ENCODE measurements at places on chromosomes 6 and 20.
A peak's percentile ranks its signal among the peaks of the same experiment; 100 is the strongest.

DNA sequence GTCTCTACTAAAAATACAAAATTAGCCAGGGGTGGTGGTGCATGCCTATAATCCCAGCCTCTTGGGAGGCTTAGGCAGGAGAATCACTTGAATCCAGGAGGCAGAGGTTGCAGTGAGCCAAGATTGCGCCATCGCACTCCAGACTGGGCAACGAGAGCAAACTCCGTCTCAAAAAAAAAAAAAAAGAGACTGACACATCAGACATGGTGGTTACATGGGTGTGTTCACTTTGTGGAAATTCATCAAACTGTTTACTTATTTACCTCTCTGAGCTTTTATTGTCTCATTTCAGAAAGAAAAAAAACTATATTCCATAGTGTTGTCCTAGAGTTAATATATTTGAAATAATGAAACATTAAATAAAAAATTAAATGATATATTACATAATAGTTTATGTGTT, 64.8 kb downstream of the MBOAT1 start:
- DNase-seq = no peak

GRCh38 chr6:150813319-150813992, 52.0 kb upstream of the MTHFD1L start:
- peak; percentile 4 for DNase-seq

GRCh38 chr6:111231090-111231459, 143.8 kb downstream of the SLC16A10 start:
- DNase-seq = no peak

DNA sequence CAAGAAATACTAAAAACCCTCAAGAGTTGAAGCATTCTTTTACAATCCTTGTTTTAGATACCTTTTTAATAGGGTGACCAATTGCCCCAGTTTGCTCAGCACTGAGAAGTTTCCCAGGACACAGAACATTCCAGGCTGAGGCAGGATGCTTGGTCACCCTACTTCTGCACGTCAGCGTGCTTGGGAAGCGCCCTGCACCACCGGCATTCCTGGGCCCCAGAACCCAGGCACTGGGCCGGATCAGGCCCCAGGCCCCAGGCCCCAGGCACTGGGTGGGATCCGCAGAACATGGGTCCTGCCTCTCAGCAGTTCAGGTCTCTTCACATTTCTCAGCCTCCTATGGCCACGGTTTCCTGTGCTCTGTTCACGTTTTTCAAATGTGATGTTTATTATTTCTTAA, 213.8 kb upstream of the QKI start:
- no peak for DNase-seq

- DNase-seq = no peak
Observed at GRCh38 chr6:22432060-22432459, 135.2 kb upstream of the PRL start.

GRCh38 chr6:31402324-31403282, 792 bp upstream of the MICA start:
- peak; percentile 42 for DNase-seq

GRCh38 chr6:27494987-27495385, 22.1 kb upstream of the ZNF184 start:
- DNase-seq = no peak

DNA sequence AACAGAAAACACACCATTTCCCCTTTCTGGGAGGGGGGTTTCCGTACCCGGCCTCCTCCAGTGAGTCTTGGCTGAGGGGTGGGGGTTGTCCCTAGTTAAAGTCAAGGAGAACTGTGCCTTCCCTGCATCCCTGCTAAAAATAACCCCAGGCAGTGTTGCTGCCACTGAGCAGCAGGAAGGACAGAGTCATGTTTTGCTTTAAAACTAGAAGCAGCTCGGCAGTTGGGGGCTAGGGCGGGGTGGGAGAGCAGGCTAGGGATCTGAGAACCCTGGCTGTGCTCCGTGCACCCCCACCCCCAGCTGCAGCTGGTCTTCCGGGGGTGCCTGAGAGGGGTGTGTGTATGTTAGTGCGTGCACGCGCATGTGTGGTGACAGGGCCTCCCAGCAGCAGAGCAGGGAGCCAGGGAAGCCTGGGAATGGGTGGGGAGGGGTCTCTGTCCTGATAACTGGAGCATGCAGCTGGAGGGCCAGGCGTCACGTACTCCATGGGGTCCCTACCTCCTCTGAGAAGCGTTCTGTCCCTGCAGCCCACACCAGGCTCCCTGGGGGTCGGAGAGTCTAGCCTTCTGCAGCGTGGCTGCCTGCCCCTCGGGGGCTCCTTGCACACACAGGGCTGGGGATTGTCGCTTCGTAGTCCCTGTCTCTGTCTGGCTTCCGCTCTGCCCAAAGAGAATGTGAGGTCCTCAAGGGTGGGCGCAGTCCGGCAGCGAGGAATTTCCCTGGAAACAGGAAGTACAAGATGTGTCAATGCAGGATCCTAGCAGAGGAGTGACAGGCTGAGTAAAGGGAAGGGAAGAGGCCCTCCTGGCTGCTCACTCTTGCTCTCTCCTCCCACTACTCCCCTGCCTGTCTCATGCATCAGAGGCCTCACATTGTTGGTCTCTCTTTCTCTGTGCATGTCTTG, 16.8 kb upstream of the ARMC12 start:
- DNase-seq = no peak

GRCh38 chr6:26360451-26361416, 4.3 kb upstream of the BTN3A2 start:
- DNase-seq = no peak

DNA sequence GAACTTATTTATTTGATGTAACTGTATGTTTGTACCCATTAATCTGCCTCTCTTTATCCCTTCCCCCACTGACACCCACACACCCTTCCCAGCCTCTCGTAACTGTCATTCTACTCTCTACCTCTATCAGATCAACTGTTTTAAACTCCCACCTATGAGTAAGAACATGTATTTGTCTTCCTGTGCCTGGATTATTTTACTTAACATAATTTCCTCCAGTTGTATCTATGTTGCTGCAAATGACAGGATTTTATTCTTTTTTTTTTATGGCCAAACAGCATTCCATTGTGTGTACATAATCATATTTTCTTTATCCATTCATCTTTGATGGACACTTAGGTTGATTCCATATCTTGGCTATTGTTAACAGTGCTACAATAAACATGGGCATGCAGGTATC, 49.3 kb downstream of the PHACTR2 start:
- DNase-seq = no peak

DNA sequence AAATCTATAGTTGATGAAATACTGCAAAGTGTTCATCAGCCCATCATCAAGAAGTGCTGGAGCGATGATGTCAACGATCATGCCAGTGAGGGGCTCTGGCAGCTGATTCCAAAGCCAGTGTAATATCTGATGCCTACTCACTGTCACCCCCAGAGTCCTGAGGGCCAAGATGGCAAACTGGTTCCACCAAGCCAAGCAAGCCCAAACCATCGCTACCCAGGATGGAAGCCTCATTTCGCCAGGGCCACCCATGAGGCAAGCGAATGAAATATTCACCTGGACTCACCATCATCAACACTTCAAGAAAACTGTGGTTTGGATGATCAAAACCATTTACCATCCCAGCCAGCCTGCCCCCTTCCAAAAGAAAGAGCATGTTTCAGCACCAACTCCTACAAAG, 76.5 kb downstream of the GNAS-AS1 start:
- DNase-seq = no peak

DNA sequence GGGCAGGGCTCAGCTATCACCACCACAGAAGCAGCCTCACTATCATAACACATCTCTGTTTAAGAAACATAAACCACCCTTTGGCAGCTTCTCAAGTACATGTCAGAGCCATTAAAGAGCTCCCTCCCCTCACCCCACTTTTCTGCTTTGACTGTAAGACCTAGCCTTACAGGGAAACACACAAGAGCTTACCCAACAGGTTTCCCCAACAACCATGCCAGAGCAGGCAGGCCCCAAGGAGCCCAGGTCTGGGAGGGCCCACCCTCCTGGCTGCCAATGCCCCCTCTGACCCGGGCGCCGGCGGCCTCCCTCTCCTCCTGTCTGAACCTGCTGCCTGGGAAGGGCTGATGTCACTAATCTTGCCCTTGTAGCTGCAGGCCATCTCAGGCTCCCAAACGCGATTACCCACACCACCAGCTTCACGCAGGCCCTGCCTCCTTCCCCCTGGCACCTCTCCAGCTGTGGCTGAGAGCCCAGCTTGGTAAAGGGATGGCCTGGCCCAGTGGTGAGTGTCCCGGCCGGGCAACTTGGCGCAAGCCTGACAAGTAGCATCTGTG, 402.0 kb downstream of the MAFB start:
- DNase-seq = no peak

DNA sequence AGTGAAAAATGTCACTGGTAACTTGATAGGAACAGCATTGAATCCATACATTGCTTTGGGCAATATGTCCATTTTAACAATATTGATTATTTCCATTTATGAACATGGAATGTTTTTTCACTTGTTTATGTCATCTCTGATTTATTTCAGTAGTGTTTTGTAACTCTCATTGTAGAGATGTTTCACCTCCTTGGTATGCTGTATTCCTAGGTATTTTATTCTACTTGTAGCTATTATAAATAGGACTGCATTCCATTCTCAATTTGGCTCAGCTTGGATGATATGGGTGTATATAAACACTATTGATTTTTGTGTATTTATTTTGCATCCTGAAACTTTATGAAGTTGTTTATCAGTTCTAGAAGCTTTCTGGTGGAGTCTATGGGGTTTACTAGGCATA, 730.3 kb downstream of the DOK5 start:
- no peak for DNase-seq

- DNase-seq = no peak
Observed at GRCh38 chr20:4546342-4546741, 175.4 kb upstream of the PRND start.

DNA sequence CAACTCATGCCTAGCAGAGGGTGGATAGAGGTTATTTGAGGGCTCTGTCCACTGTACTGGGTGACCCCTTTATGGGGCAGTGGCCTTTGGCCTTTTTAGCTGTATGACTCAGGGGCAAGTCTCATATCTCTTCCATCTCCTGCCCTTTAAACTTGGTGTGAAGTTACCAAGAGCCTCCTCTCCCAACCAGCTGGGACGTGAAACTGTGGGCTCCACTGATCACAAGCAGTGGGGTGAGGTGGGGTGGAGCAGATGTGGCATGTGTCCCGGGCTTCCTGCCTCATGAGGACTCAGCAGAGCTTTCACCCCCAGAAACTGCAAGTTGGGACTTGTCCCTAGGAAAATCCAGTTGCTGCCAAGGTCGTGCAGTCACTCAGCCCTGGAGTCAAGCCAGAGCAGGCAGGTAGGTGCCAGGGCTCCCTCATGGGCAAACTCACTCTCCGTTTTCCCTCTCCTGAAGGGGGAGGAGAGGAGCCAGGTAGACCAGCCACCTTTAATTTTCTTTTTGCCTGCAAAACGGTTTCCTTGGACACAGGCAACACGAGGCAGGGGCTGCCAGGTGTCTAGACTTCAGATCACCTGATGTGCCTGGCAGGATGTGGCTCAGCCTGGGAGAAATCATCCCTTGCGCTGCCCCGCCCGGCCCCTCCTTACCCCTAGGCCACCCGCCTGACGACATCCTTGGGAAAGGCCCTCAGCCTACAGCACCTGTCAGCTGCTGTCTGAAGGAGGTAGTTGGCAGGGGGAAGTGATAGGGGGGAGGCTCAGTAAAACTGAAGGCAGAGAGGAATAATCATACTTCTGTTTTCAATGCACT, 4.0 kb downstream of the CDKN1A start:
- peak; percentile 77 for DNase-seq

DNA sequence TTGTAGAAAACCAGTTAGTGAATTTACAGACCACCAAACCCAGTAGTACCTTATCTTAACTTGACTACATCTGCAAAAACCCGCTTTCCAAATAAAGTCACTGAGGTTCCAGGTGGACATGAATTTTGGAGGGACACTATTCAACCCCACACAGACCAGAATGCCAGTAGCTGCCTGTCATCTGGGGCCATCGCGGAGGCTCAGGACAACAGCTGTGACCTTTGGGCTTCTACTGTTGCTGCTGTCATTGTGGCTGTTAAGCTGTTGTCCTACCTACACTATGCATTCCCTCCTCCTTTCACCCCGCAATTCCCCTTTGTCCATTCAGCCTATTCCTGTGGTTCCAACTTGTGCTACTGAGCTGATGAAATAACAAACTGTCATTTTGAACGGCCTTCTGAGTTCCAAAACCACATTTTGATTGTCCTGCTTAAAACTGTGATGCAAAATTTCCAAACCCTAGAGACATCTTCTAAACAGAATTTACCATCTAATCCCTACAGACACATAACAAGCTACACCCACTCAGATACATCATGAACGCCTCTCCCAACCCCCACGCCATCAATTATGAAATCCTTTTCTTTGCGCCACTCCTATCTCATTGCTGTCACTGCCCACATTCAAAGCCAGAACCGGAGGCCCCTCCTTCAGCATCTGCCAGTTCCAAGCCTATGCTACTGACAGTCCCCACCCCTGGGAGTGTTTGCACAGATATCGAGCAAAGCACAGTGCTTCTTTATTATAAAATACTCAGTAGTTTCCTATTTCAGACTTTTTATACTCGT, 125.0 kb downstream of the C6orf118 start:
- DNase-seq = no peak

- DNase-seq = no peak
Observed at GRCh38 chr6:148521158-148521557, 178.5 kb downstream of the SASH1 start.

DNA sequence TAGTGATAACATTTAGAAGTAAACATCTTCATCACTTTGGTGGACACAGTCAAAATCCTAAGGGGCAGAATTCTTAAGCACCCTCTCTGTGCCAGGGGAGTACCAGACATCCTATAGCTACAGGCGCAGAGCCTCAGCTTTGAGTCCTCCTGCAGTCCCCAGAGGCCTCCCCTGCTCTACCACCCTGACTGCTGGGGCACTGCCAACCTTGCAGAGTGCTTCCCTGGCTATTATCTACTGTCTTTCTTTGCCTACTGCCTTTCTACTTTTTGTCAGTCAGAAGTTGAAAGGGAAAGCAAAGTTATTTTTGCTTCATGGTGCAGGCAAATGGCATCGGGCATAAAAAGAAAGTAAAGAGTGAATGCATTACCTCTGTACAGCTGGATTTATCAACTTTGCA, 80.1 kb downstream of the AIG1 start:
- no peak for DNase-seq

Data from activated CD4-positive, alpha-beta T cell treated with anti-CD3 and anti-CD28 coated beads, Interleukin-2, amount 50 U/mL, for 1 hour (primary cell).